ENCODE measurements at places on chromosomes 3 and 15.

GRCh38 chr15:76153241-76154197 is 93.7 kb downstream of the TMEM266 start:
- no peak for DNase-seq

DNA sequence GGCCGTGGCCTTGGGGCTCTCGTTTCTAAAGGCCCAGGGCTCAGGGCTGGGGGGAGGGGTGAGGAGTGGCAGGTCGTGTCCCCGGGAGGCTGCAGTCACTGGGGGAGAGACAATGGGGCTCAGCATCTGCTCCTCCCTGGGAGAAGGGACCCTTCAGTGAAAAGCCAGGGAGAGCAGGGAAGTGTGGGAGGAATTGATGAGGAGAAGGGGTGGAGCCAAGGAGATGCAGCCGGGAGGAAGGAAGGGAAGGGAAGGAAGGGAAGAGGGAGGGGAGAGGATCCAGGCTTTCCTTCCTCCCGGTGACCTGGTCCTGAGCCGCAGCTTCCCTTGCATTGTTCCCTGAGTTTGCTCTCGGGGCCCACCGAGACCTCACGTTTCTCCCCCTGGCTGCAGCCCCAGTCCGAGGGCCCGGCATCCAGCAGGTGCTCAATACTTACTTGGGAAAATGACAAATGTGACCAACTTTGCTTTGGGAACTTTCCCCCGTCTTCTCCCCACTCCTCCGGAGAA is 1.4 kb upstream of the ZNF710 start:
- DNase-seq: no peak

- no peak for DNase-seq
Observed at GRCh38 chr3:157532529-157533297, 29.5 kb upstream of the VEPH1 start.

- no peak for DNase-seq
Observed at GRCh38 chr15:99752556-99752955, 19.3 kb upstream of the LYSMD4 start.

DNA sequence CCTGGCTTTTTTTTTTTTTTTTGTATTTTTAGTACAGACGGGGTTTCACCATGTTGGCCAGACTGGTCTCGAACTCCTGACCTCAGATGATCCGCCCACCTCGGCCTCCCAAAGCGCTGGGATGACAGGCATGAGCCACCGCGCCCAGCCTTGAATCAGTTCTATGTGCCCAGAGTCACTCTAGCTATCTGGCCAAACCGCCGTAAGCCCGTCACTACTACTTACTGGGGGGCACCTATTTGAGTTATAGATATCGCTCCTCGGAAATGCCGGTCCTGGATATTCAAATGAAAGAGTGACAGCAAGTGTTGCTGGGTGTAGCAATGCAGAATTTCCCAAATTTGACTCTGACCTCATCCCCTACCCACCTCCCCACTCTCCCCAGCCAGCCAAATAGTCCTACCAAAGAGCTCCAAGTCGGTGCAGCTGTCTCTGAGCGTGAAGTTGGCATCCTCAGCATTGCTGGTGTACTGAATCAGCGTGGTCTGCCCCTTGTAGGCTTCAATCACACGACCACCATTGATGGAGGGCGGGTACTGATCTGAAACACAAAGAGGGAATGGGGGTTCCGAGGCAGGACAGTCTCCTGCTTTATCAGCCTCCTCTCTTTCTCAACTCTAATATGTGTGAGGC is 38.1 kb downstream of the MUC20 start:
- no peak for DNase-seq

All from activated naive CD4-positive, alpha-beta T cell treated with anti-CD3 and anti-CD28 coated beads, Interleukin-2, amount 50 U/mL, for 16 hours (primary cell).